Epithelial cell of proximal tubule (primary cell): ENCODE measurements at places on chromosomes 7 and 10. TPM values are rescaled to one million over a fixed set of nuclear protein-coding genes. Genes with fewer than 3 reads are reported as not detected.

DNA sequence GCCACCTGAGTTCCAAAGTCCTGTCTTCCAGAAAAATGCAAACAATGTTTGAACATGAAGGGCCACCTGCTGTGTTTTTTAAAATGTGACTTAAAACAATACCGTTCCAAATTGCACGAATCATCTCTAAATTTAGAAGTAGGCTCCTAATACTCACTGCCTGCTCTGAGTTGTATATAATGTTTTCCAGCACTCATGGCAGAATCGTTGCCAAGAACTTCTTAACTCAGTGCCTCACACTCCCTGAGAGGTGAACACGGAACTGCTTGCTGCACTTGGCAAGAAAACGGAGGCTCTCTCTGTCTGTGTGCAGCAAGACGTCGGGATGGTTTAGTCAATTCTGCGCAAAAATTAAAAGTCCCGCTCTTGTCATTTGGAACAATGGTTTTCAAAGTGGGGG, 757.3 kb upstream of the AUTS2 start:
- no peak for DNase-seq

The SKIDA1 gene
- 0.52 and 1.4 TPM in 2 replicates for total RNA-seq

DNA sequence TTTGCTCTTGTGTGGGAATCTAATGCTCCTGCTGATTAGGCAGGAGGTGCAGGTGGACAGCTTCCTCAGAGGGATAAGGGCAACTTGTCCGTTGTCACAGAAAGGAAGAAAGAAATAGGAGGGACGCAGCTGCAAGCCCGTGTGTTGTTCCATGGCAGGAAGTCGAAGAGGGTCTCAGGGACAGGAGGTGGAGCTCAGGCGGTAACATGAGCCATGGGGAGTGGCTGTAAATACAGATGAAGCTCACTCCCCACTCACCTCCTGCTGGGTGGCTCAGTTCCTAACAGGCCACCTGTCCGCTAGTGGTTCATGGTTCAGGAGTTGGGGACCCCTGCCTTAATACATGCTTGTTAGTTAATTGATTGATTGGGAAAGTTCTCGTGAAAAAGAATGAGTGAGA, 101.7 kb upstream of the SFMBT2 start:
- no peak for DNase-seq

GRCh38 chr10:340646-341045, 205.4 kb downstream of the ZMYND11 start:
- no peak for DNase-seq

DNA sequence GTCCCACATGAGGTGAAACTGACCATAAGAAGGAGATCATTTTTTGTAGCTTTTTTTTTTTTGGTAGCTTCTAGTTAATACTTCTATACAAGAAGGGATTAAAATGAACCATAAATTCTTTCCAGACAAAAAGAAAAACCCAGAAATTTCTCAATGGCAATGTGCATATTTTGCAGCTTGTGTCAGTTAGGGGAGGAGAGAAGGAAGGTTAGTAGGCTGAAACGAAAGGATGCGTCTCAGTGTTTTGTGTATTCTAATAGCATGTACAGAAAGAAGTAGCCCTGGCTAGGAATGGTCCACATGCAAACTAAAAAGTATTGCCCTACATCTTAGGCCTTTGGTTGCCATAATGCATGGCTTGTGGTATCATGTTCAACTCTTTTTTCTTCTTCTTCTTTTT, 90.6 kb downstream of the CACNB2 start:
- DNase-seq = no peak

The HTRA1 gene
- 19.8 and 35.7 TPM in 2 replicates for total RNA-seq

The TMEM243 gene
- 36.2 and 37.3 TPM in 2 replicates for total RNA-seq

The CADPS2 gene
- 4.4 and 5.6 TPM in 2 replicates for total RNA-seq
